ENCODE measurements at places on chromosomes 13 and 19. TPM values are rescaled to one million over a fixed set of nuclear protein-coding genes. Genes with fewer than 3 reads are reported as not detected.

The TNNT1 gene
- total RNA-seq: 140 TPM

The LRRC25 gene
- 0.06 TPM for total RNA-seq

The ONECUT3 gene
- 0.02 TPM for total RNA-seq

The SYMPK gene
- 58.9 TPM for total RNA-seq

The SELENOV gene
- total RNA-seq: not detected

The LILRB1 gene
- not detected for total RNA-seq

The FGF21 gene
- not detected for total RNA-seq

The NLRP7 gene
- total RNA-seq: 0.02 TPM

The NFKBIB gene
- 104 TPM for total RNA-seq

The CYP2A6 gene
- total RNA-seq: not detected

The ADAMTS10 gene
- total RNA-seq: 13.5 TPM

The DMKN gene
- 38.9 TPM for total RNA-seq

The IL11 gene
- 11.0 TPM for total RNA-seq

The KLC3 gene
- total RNA-seq: 1.2 TPM

The CEACAM1 gene
- total RNA-seq: 2.3 TPM

The CEACAM8 gene
- not detected for total RNA-seq

The PCDH17 gene
- total RNA-seq: not detected

The ZNF175 gene
- 3.3 TPM for total RNA-seq

The C1QTNF9B gene
- total RNA-seq: not detected

The ZNF575 gene
- total RNA-seq: 1.9 TPM

The CEACAM3 gene
- total RNA-seq: not detected

The PCDH20 gene
- not detected for total RNA-seq

The IRGQ gene
- total RNA-seq: 6.7 TPM

The ZNF563 gene
- total RNA-seq: not detected

The C19orf73 gene
- total RNA-seq: 1.6 TPM

The CDX2 gene
- total RNA-seq: 0.64 TPM

The SYNE4 gene
- 0.15 TPM for total RNA-seq

The EPSTI1 gene
- 0.31 TPM for total RNA-seq

The C19orf85 gene
- not detected for total RNA-seq

The MBD3L2 gene
- not detected for total RNA-seq

The NUFIP1 gene
- total RNA-seq: 5.9 TPM

The DACT3 gene
- total RNA-seq: 0.22 TPM

The ASPDH gene
- not detected for total RNA-seq

The TEX29 gene
- not detected for total RNA-seq

The KIR2DL1 gene
- total RNA-seq: not detected

The HMGB1 gene
- total RNA-seq: 582 TPM

The ZNF571 gene
- total RNA-seq: 0.55 TPM

The GJA3 gene
- 1.1 TPM for total RNA-seq

The ZNF428 gene
- total RNA-seq: 63.9 TPM

The CYSLTR2 gene
- not detected for total RNA-seq

The ZNF284 gene
- 0.38 TPM for total RNA-seq

The MEIOSIN gene
- total RNA-seq: 0.06 TPM

The SGTA gene
- 72.5 TPM for total RNA-seq

The FBXO27 gene
- total RNA-seq: 3.5 TPM

Measured in A549 treated with AZD2906 at 1 μM for 4 hours (cell line).